Mammary microvascular endothelial cell (primary cell): ENCODE measurements at places on chromosomes 1 and 21. TPM values are rescaled to one million over a fixed set of nuclear protein-coding genes. Genes with fewer than 3 reads are reported as not detected.

CBR3 gene
- total RNA-seq, result 32.0 and 34.6 TPM in 2 replicates

ST6GALNAC3 gene
- total RNA-seq, result 28.4 and 42.7 TPM in 2 replicates

KCNK2 gene
- not detected in 2 replicates for total RNA-seq

OVAAL gene
- total RNA-seq, result not detected in 2 replicates

RXFP4 gene
- total RNA-seq, result not detected in 2 replicates

S100A3 gene
- total RNA-seq, result 9.7 and 12.4 TPM in 2 replicates

NPPB gene
- total RNA-seq, result 0.47 TPM in 1 of 2 replicates, not detected in the other

AGBL4 gene
- not detected in 2 replicates for total RNA-seq

DCST1 gene
- total RNA-seq, result not detected in 2 replicates

TSPEAR gene
- total RNA-seq, result 0.10 TPM in 1 of 2 replicates, not detected in the other

SLC22A15 gene
- total RNA-seq, result not detected in 2 replicates

CR1 gene
- under 0.01 TPM in 1 of 2 replicates, not detected in the other for total RNA-seq

SLC30A2 gene
- total RNA-seq, result 0.15 TPM in 1 of 2 replicates, not detected in the other

COA7 gene
- 11.9 and 18.0 TPM in 2 replicates for total RNA-seq

PLD5 gene
- total RNA-seq, result not detected in 2 replicates

ETV3 gene
- 9.0 and 9.2 TPM in 2 replicates for total RNA-seq

TEX38 gene
- not detected in 2 replicates for total RNA-seq

CACNA1E gene
- total RNA-seq, result not detected in 2 replicates

IGSF5 gene
- total RNA-seq, result 0.13 TPM in 1 of 2 replicates, not detected in the other

LTN1 gene
- total RNA-seq, result 14.4 and 14.9 TPM in 2 replicates

RASSF5 gene
- 0.07 and 0.39 TPM in 2 replicates for total RNA-seq

KRTAP21-2 gene
- not detected in 2 replicates for total RNA-seq
